Upper lobe of right lung (tissue), 1 donor: ENCODE measurements at places on chromosomes 1 and 21.
A peak's percentile ranks its signal among the peaks of the same experiment; 100 is the strongest.

GRCh38 chr1:50779801-50780200 lies 180.3 kb downstream of the FAF1 start:
- no peak for DNase-seq

- DNase-seq, result no peak
Measured at GRCh38 chr1:64098846-64099582, 104.4 kb upstream of the UBE2U start.

DNA sequence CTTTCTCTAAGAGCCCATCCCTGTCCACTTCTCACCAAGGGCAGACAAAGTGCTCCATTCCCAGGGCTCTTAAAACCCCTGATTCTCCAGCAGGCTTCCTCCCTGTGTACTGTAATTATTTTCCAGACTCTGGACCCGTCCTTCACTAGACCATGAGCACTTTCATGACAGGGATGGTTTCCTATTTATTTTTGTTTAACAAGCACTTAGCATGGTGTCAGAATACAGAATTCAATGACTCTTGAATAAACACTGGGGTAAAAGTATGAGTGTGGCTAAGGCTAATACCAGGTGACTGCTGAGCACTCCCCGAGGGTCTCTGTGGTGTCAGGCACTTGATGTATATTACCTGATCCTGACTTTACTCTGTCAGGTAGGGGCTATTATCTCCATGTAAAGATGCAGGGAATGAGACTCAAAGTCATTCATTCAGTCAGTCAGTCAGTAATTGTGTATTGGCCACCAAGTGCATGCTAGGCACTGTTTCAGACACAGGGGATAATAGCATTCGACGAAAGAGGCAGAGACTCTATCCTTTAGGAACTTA lies 47.2 kb downstream of the C1orf21 start:
- no peak for DNase-seq

GRCh38 chr1:38210021-38210894 lies 163.7 kb upstream of the POU3F1 start:
- DNase-seq, result no peak

DNA sequence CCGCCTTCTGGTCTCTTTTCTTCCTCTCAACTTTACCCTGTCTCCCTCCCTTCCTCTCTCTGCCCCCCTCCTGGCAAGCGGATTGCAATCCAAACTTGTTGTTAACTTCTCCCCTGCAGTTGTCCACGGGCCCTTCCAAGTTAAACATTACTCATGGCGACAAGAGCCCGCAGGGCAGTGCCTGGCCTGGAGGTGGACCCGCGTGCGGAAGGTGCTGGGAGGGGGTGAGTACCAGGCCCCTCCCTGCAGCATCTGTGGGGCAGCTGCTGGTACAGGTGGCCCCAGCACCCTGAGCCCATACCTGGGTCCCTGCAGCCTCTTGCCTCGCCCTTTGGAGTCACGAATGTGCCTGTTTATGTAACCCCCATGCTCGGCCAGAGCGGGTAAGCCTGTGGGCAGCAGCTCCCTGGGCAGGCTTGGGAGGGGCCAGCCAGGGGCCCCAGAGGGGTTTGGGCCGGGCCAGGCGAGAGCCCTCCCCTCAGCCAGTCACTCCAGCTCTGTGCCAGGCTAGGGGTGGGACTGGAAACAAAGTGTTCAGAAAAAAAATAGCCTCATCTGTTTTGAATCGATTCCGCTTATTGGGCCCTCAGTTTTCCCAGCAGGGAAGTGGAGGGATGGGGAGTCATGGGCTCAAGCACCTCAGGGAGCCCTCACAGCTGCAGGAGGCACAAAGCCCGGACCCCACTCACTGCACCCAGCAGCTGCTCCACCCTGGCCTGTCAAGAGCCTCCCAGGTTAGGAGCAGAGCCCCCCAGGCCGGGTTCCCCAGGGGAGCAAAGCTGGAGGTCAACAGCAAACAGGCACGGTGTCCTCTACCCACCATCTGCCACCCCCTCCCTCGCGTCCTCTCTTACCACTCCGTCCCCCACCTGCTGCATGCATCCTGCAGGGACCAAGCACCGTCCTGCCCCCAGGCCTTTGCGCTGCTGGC lies 14.0 kb upstream of the FAAP20 start:
- DNase-seq, result peak; percentile 91

GRCh38 chr1:109740615-109741373 lies at the start of gene GSTM3:
TSS of gene GSTM3 (minus strand) at chr1:109741038. CDS start at chr1:109740287, 751 bp downstream.
- no peak for DNase-seq

DNA sequence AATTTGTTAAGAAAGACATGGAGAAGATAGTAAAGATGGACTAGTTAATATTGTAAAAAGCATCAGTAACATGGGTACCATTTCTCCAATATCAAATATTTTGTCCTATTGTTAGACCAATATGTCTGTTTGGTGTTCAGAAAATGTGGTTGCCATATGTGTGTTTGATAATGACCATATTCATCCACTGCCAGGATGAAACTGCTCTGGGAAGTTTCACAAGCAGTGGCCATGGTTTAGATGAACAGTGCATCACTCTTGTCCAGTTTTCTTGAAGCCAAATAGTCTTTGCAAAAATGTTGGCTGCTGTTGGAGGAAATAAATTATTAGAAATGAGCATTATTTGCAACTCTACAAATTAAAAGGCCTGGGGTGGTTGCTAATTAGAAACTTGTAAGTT lies 333.8 kb downstream of the NUF2 start:
- DNase-seq, result no peak

DNA sequence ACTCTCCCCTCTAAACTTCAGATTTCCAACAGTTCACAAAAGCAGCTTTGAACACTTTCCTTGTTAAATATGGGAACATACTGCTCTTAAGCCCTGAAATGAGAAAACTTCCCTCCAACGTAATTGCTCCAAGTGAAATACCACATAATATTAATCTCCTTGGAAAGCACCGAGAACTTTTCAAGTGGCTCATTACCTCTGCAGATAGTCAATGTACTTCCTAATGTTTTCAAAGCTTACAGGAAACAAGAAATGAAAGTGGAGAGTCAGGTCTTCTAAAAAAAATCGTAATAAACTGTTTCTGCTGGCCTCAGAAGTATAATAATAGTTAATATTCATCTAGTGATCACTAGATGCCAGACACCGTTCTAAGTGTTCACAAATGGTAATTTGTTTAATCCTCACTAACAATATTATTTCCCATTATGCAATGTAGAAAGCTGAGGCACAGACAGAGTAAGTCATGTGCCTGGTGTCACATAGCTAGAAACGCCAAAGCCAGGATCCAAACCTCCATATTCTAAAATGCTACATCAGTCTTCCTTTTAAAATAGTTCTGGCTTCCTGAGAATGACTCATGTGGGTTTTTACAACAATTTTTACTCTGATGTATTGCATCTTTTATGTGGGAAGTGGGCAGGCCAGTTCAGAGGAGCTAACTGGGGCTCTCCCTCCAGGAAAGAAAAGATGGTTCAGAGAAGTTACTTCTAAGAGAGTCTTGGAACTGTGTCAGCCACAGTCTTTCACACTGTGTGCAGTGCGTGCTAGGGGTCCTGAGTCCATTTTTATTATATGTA lies 177.2 kb downstream of the PLPPR4 start:
- DNase-seq, result no peak

GRCh38 chr1:97144527-97144926 lies 422.9 kb downstream of the PTBP2 start:
- DNase-seq, result no peak

- no peak for DNase-seq
Measured at GRCh38 chr1:103327054-103327719, 198.3 kb upstream of the RNPC3 start.

GRCh38 chr21:17802572-17802971 lies 16.6 kb downstream of the C21orf91 start:
- no peak for DNase-seq

DNA sequence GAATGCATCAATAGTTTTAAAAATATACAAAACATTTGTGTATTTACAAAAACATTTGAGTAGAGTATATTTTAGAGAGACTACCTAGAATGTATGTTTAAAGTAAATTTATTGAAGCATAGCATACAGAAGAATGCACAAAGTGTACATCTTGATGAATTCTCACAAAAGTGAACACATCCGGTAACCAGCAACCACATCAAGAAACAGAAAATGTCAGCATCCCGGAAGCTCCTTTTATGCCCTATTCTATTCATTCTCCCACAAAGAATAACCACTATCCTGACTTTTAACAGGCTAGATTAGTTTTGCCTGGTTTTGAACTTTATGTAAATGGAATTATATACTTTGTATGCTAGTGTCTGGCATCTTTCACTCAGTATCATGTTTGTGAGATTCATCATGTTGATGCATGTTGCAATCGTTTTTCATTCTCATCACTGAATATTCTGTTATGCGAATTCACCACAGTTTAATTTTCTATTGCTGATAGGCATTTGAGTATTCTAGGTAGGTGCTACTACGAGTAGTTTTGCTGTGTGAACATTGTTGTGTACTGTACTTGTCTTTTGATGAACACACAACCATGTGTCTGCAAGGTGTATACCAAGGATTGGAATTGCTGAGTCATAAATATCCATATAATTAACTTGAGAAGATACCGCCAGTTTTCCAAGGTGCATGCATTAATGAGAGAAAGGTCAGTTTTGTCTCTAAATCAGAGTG lies 75.4 kb downstream of the CACHD1 start:
- no peak for DNase-seq

- no peak for DNase-seq
Measured at GRCh38 chr1:235098547-235098946, 30.1 kb downstream of the TOMM20 start.

- DNase-seq, result no peak
Measured at GRCh38 chr1:204576422-204576821, 60.2 kb downstream of the MDM4 start.

DNA sequence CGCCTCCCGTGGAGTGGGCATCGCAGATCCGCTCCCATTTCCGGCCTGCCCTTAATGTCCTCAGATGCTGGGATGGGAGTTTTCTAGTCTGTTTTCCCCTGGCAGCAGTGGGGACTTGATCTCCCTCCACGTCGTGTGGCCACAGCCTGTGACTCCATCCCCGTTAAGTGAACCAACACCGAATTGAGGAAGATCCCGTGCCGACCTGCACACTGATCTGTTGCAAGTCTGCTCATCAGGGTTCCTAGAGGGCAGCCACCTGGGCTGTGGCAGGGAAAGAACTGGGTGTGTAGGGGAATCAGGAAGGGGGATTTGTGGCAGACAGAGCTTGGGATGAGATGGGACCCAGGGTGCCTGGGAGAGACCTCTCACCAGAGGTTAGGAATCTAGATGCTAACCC lies 23.3 kb upstream of the CDK18 start:
- DNase-seq, result no peak

- no peak for DNase-seq
Measured at GRCh38 chr1:230328342-230329015, 97.7 kb downstream of the PGBD5 start.

GRCh38 chr1:2404890-2405511 lies 7.4 kb downstream of the PEX10 start:
- DNase-seq, result no peak

- no peak for DNase-seq
Measured at GRCh38 chr1:59565611-59566410, 248.9 kb upstream of the HOOK1 start.

DNA sequence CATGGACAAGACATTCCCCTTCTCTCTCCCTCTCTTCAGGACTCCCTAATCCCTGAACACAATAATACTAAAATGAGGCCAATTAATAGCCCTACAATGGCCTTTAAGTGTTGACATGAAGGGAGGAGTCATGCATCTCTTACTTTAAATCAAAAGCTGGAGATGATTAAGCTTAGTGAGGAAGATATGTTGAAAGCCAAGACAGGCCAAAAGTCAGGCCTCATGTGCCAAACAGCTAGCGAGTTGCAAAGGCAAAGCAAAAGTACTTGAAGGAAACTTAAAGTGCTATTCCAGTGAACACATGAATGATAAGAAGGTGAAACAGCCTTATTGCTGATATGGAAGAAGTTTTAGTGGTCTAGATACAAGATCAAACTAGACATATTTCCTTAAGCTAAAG lies 49.5 kb upstream of the CD46 start:
- no peak for DNase-seq

GRCh38 chr1:237786066-237786719 lies 104.5 kb downstream of the ZP4 start:
- DNase-seq, result no peak

DNA sequence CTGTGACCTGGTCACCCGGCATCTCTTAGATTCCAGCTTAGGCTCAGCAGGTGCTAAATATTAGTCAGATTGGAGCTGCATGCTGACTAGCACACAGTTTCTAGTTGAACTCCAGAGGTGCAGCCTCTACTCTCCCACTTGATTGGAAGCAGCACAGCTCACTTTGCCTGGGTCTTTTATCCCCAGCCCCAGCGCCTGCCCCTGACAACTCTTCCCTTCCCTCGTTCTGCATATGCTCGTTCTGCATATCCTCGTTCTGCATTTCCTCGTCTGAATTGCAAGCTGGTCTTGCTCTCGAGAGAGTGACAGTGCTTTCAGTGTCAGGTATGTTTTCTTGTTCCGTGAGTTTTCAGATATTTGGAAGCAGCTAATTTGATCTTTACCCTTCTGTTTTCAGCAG lies 11.7 kb downstream of the COL18A1 start:
- DNase-seq, result no peak

- peak; percentile 92 for DNase-seq
Measured at GRCh38 chr1:150552128-150552910, 3.1 kb downstream of the ADAMTSL4 start.

DNA sequence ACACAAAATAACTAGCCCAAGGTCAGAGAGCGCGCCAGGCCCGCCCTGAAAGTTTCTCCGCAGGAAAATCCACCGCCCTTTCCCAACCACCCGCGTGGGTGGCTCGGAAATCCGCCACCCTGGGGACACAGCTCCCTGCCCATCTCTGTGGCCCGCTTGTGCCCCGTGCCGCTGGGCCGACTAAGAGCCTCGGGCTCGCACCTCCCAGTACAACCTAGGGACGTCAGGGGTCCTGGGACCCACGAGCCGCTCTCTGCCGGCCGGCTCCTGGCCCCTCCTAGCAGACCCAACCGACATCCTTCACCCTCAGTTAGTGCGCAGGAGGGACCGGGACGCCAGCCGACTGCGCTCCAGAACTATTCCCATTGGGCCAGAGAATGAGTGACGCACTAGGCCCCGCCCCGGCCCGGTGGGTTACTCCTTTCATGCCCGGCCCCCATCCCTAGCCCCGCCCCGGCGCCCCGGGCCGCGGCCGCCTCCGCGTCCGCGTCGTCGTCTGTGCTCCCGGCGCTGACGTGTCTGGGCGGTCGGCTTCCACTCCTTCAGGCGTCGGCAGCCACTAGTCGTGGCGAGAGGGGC lies 396 bp upstream of the UAP1 start:
- peak; percentile 100 for DNase-seq

DNA sequence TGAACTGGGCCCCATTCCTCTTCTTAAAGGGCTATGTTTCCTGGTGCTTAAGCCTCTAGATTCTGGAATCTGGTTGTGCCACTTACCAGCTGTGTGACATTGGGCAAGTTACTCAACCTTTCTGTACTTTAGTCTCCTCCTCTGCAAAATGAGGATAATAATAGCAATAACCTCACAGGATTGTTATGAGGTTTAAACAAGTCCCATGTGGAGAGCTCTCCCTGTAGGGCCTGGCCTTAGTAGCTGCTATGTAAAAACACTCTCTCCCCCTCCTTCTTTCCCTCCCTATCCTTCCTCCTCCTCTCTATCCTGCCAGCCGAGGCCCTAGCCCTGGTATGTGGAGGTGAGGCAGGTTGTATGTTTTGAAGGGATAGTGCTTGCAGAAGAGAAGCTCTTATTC lies 8.2 kb upstream of the PEAR1 start:
- no peak for DNase-seq
